ENCODE measurements at places on chromosomes 7 and 10.

DNA sequence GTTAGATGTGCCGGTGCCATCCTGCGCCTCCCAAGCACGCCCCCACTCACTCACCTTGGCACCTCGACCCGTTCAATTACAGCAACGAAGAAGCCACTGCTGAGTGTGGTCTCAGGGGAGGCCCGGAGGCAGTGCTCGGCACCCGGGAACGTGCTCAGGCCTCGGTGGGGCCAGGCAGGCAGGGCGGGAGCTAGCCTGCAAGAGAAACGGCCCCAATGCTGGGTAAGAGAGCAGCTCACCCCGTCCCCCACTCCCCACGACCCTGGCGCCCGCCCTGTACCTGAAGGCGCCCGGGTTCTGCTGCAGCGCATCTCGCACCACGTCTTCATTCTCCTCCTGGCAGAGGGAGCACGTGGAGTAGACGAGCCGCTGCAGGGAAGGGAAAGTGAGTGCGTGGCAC lies 5.1 kb downstream of the NSUN5 start:
- DNase-seq: no peak

DNA sequence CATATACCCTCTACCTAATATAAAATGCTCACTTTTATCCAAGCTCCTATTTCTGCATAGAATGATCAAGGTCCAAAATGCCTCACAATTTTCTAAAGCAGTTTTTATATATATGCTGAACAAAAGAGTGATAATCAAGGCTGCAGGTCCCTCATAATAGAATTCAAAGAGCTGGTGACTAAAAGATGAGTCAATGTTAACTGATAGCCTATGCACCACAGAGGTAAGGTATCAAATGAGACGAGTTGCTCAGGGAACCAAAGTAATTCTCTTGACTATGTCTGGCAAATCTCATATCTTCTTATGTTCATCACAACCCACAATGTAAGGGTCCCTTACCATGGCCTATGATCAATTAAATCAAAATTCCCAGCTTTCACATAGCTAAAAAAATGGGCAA lies 15.2 kb downstream of the PDZD8 start:
- DNase-seq: no peak

GRCh38 chr7:113722006-113722405 lies 196.8 kb downstream of the PPP1R3A start:
- DNase-seq: no peak

- no peak for DNase-seq
Observed at GRCh38 chr7:151917791-151918509, 38.3 kb upstream of the GALNTL5 start.

- DNase-seq: no peak
Observed at GRCh38 chr10:67668448-67668847, 27.5 kb downstream of the CTNNA3 start.

DNA sequence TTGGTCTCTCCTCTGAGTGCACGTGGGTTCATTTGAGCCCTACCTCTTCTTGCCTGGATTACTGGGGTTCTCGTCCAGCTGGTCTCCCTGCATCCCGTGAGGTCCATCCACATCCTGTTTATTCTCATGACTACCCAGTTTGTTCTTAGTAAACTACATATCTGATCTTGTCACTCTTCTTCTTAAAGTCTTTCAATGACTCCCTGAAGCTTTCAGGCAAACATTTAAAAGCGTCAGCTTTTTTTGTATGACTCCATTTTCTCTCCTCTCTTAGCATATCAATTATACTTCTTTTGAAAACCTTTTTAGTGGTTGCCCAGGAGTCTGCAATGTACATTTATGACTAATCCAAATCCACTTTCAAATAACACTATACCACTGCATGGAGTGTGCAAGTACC lies 7.5 kb downstream of the SFXN2 start:
- DNase-seq: no peak

DNA sequence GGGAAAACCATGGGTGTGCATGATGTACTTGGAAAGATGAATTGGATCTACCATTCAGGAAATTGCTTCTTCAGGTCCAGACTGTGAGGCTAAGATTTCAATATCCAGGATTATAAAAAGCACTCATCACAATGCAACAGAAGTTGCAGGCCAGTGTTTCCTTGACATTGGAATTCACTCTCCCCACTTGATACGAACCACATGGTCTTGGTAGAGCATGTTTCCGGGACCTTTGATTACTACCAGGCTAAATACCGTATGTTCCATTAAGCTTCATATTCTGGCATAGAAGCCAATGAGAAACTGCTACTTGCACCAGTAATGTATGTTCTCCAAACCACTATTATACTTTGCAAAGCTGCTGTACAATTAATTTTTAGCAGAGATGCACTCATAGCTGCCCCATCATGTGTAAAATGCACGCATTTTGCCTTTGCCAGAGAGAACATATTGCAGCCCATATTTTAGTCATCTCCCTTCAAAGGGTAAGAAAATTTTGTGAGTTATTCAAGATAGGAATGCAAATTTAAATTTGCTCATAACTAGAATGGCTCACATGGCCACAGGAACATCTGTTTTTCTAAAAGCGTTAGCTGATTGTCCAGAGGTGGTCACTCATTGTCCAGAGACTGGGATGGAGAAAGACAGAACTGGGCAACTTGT lies 8.1 kb downstream of the FRMD4A start:
- DNase-seq: no peak

DNA sequence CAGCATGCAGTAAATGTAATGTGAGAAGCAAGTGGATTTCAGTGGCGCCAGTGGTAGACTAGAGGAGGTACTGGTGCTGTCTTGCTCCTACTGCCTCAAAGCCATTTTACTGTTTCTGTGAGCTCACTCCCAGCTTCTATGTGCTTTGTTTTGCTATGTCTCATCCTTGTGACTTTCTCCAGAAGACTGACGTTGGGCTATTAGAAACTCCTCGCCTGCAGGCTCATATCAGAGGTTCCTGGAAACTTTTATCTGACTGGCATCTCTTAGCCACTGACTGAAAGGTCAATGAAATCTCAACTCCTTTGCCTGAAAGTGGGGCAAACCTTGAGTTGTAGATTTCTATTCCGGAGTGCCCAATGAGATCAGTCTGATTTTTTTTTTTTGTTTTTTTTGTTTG lies 66.4 kb upstream of the SORCS1 start:
- DNase-seq: no peak
